ENCODE measurements at places on chromosomes 12 and 14.

- DNase-seq: peak; percentile 79
Measured at GRCh38 chr12:49698619-49699545, 8.3 kb downstream of the FMNL3 start.

DNA sequence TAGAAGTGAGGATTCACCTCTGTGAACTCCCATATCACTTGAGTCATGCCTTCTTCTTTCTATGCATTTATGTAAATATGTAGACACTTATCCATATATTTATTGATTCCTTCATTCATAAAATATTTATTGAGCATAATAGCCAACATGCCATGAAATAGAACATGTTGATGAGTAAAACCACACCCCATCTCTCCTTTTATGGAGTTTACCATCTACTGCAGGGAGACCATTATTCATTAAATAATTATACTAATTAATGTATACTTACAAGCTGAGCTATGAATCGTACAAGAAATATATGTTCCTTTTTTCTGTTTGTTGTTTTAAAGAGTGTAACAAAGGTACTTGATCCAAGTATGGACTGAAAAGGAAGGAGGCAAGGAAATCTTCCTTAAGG is 17.4 kb upstream of the IGF1 start:
- no peak for DNase-seq

- DNase-seq: no peak
Measured at GRCh38 chr14:81868172-81868571, 334.5 kb upstream of the SEL1L start.

- peak; percentile 65 for DNase-seq
Measured at GRCh38 chr14:50003213-50004021, 110.5 kb downstream of the ARF6 start.

- no peak for DNase-seq
Measured at GRCh38 chr14:93510056-93510455, 79.3 kb downstream of the UNC79 start.

GRCh38 chr14:34536951-34537676 is 2.4 kb downstream of the EAPP start:
- DNase-seq: peak; percentile 89

GRCh38 chr12:74891083-74891668 is 318.5 kb downstream of the KCNC2 start:
- no peak for DNase-seq

GRCh38 chr14:37088356-37089215 is 83.8 kb downstream of the SLC25A21 start:
- DNase-seq: no peak

- DNase-seq: no peak
Measured at GRCh38 chr14:29601616-29602015, 326.0 kb downstream of the PRKD1 start.

GRCh38 chr12:1815814-1816729 is 4.3 kb upstream of the LRTM2 start:
- no peak for DNase-seq

DNA sequence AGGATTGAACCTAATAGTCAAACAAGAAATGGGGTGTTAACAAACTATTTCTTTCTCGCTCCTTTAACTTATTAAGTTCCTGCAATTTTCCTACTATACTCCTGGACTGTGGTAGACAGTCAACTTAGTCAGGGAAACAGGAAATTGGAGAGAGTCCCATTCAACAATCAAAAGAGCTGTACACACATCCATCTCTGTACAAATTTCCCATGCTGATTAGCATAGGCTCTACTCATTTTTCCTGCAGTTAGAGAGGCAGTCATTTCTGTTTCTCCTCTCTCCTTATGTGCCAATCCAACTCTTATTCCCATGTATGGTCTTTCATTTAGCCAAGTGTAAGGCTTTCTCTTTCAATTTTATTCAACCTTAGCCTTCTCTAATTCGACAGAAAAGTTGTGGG is 1168.5 kb upstream of the FLRT2 start:
- DNase-seq: peak; percentile 11

- no peak for DNase-seq
Measured at GRCh38 chr14:57246933-57247657, 21.6 kb downstream of the EXOC5 start.

DNA sequence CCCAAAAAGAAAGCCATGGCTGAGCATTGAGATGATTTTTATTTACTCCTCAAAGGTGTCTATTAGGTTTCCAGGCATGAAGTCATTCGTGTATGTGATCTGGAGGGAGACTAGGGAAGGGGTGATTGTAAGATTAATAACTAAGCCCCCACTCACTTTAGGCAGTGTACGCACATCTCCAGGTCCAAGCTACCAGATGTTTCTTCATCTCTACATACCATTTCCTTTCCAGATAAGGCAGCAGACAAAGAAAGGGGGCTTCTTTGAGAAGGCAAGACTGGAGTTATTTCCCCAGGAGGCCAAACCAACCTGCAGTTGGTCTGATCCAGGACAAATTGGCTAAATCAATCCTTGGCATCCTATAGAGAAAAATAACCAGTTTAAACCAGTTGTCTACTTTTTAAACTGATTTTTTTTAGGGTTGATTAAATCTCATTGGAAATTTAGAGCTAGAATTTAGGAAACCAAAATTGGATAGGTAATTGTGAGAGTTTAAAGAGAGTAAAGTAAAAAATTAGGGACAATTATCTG is 3.9 kb downstream of the HOXC13 start:
- DNase-seq: no peak

- DNase-seq: peak; percentile 14
Measured at GRCh38 chr14:53180272-53181221, 27.4 kb upstream of the DDHD1 start.

DNA sequence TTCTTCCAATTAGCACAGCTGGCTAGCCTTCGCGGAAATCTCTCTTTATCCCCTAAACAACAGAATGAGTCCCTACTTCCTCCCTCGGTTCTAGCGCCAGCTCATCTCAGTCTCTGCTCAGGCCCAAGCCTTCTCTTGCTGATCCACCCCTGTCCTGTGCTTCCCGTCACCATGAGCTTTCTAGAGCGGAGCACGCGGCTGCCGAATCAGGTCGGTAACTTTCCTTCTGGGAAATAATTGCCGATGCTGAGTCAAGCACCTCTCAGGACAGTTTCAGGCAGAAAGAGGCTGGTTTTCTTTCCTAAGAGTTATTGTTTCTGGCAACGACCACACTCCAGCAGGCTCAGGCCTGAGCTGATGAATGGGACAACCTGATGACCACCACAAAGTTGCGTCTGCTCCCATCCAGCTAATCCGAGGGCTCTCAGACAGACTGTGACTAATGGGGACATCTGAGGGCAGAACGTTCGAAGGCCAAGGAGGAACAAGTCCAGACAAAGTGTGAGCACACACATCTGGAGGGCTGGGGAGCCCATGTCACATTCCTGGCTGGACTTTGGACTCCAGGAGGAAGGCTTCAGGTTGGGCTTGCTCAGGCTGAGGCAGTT is 13.6 kb upstream of the GPR68 start:
- peak; percentile 48 for DNase-seq

DNA sequence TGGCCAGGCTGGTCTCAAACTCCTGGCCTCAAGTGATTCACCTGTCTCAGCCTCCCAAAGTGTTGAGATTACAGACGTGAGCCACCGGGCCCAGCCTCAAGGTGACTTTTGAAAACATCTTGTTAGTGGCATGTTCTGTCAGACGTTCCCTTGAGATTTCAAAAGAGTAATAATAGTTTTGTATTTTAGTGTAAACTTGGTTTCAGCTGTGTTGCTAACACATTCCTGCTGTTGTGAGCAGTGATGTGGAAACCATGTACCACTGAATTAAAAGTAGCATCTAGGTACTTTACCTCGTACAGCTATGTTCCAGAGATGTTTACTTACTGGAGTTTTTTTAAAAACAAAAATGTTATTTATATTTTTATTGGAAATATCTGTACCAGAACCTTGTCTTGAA is 111.3 kb downstream of the AEBP2 start:
- no peak for DNase-seq

- DNase-seq: no peak
Measured at GRCh38 chr12:104342635-104343249, 39.2 kb downstream of the EID3 start.

DNA sequence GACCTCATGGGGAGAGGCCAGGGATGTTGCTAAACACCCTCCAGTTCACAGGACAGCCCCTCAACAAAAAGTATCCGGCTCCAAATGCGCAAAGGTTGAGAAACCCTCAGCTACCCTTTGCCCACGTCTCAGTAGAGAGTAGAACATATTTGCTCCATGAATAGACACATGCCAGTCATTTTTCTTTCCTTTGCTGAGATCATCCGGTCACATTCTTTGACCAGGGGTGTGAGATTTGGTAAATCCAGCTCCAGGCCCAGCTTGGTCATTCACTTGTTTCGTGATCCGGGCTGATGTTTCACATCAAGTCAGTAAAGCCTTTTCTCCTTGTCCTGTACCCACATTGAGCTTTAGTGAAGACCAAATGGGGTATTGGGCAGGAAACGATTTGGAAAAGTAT is 83.6 kb upstream of the LHX5 start:
- DNase-seq: no peak

DNA sequence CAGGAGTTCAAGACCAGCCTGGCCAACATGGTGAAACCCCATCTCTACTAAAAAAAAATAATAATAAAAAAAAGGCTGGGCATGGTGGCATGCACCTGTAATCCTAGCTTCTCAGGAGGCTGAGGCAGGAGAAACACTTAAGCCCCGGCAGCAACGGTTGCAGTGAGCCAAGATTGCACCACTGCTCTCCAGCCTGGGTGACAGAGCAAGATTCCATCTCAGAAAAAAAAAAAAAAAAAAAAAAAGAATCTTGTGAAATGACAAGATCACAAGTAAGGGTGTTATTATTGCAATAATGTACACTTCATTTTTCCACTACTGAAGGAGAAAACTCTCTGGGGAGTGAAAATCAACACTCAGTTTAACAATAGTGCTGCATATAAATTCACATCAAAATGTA is 8.8 kb upstream of the PTGR2 start:
- DNase-seq: no peak

GRCh38 chr12:71890475-71890874 is 48.2 kb upstream of the TPH2 start:
- DNase-seq: no peak

GRCh38 chr12:47816403-47817271 is 3.1 kb downstream of the HDAC7 start:
- no peak for DNase-seq

DNA sequence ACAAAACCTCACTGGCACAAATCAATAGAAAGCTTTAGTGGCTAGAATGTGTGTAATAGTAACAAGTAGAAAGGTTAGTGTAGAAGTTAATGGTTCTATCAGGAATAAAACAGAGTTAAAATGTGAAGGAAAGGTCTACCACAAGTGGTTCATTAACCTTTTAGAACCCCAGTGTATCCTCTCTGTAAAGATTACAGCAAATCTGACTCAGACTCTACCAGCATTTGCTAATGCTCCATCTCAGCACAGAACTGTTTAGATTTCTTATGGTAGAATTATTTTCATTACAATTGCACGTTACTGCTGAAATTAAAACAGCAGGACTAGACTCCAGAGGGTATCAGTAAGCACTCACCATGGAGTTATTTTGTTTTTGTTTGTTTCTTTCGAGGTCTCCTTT is 609.0 kb upstream of the LMO3 start:
- DNase-seq: no peak

- DNase-seq: no peak
Measured at GRCh38 chr12:93047118-93047517, 118.0 kb upstream of the EEA1 start.

- DNase-seq: no peak
Measured at GRCh38 chr14:77599889-77600288, 16.5 kb downstream of the SPTLC2 start.

DNA sequence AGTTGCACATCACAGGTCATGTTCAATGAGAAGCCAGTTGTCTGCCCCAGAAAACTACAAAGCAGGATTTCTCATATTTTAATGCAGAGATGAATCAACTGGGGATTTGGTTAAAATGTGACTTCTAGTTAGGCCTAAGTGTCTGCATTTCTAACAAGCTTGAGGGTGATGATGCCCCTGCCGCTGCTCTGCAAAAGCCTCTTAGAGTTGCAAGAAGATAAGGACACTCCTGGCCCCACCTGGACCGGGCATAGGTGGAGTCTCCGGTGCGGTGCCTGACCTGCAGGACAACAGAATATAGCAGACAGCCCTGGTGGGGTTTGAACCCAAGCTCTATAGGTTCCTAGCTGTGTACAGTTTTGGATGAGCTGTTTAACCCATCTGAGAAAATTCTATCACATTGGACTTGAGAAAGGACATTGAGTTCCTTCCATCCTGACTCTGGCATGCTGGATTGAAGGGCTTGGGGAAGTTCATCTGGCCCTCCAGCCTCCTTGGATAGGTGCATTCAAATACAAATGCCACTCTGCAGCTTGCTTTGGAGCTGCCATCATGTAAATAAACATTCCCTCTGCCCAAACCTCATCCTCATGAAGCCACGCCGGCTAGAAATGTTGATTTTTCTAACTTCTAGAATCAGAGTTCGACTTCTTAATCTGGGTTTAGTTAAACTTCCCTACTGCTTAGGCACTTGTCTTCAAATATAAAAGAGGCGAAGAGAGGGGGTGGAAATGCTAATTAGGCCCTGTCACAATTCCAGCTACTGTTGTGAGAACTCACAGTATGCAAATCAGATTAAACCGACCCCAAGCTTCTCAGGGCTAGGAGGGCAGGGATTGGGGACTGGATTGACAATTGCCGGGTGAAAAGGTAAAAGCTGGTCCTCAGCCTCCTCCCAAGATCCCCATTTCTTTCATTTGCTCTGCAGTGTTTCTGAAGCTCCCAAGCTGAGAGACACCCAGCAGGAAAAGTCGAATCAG is 1225.6 kb downstream of the VRK1 start:
- DNase-seq: no peak

DNA sequence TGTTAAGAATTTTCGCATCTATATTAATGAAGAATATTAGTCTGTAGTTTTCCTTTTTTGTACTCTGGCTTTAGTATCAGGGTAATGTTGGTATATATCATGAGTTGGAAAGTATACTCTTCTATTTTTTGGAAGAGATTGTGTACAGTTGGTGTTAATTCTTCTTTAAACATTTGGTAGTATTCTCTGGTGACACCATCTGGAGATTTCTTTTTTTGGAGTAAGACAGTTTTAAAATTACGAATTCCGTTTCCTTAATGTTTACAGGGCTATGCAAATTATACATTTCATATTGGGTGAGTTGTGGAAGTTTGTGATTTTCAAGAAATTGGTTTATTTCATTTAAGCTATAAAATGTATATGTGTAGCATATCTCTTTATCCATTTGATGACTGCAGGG is 183.8 kb upstream of the NOS1 start:
- no peak for DNase-seq

- peak; percentile 71 for DNase-seq
Measured at GRCh38 chr12:116236148-116236731, 41.3 kb downstream of the MED13L start.

GRCh38 chr12:108875682-108876361 is 4.1 kb upstream of the DAO start:
- DNase-seq: no peak
